ENCODE measurements at places on chromosomes 4 and X.

DNA sequence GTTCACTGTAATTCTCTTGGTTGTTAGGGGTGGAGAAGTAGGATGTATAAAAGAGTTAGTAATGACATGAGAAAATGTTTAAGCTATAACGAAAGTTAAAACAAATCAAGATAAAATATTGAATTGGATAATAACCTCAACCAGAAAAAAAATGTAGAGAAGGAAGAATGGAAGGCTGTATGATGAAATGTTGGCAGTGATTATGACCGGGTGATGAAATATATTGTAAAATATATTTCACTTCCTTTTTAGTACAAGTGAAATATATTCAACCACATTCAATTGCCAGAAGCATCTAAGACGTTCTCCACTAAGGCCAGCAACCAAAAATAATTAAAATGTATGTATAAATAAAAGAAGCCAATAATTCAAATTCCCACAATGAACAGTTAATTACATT lies 309.3 kb upstream of the FGF13 start:
- DNase-seq: no peak

- DNase-seq: no peak
Measured at GRCh38 chr4:24517676-24518075, 66.7 kb downstream of the DHX15 start.

DNA sequence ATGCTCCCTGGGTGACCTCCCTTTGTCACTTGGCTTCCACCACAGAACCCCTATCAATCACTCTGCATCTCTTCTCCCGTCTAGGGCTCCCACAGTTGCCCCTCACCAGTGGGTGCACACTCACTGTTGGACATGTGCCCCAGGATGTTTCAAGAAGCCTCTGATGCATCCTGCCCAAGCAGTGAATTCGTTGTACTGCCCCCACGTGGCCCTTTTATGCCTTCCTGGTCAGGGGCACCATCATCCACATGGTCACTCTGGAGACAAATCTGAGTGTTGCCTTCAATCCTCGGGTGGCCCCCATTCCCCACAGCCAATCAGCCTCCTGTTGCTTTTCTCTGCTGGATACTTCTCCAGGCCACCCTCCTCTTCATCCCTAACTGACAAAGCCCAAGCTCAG lies 12.2 kb downstream of the ITIH6 start:
- peak; percentile 14 for DNase-seq

DNA sequence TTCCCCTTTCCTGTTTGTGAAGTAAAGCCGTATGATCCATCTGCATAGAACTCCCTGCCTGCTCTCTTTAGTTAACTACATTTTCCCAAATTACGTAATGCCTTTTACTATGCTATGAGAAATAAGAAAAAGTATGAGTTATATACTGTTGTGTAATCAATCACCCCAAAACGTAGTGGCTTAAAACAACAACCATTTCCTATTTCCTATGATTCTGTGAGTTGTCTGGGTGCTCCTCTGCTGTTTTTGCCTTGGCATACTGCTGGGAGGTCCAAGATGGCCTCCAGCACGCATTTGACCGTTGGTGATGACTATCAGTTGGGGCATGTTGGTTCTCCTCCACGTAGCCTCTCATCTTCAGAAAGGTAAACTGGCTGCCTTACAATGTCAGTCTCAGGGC lies 39.8 kb downstream of the BBS12 start:
- DNase-seq: no peak

- no peak for DNase-seq
Measured at GRCh38 chr4:79013756-79014155, 74.5 kb upstream of the PAQR3 start.

- DNase-seq: no peak
Measured at GRCh38 chr4:165439981-165440380, 61.2 kb downstream of the CPE start.

GRCh38 chrX:85619962-85620361 lies 240.5 kb upstream of the POF1B start:
- DNase-seq: no peak

DNA sequence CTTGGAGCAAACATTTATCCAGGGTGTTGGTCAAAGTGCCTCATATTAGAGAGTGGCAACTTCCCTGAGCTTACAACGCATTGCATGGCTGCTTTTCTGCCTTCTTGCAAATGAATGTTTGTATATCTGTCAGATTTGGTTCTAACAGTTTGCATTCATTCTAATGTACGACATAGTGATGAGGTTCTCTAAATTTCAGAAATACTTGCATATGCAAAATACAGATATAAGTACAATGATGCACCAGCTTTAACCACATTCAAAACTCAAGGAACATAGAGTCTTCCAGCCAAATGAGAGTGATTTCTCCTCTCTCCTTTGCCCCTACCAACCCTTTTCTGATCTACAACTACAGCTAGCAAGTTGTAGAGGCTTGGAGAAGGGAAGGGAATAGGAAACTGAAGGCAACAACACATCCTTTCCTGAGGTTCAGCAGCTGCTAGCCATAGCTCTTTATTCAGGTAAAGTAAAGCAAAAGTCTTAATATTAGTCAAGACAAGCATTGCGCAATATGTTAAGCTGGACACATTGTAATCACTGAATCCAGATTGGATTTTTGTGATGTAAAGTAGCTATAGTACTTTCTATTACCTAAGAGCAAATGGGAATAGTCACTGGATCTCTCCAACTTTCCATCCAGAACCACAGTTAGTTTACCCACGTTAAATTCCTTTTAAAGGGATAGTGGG lies 6.3 kb downstream of the TKTL2 start:
- no peak for DNase-seq

GRCh38 chr4:33111117-33111516 lies 2390.9 kb downstream of the PCDH7 start:
- DNase-seq: no peak

DNA sequence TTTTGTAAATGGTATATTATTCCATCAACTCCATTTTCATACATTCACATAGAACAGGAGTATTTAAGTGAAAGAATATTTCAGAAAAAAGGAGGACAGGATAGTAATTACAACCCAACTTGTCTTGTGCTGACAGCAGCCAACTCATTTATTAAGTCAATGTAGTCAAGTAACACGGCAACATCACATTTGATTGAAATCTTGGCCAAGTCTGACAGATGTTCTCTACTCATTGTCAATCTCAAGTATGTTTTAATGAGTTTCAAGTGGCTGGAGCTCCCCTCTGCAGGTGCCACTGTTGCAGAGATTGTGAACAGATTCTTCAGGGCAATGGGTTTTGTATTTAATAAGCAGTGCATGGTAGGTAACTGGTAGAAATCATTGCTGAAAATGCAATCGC lies 332.5 kb downstream of the C4orf33 start:
- DNase-seq: no peak

DNA sequence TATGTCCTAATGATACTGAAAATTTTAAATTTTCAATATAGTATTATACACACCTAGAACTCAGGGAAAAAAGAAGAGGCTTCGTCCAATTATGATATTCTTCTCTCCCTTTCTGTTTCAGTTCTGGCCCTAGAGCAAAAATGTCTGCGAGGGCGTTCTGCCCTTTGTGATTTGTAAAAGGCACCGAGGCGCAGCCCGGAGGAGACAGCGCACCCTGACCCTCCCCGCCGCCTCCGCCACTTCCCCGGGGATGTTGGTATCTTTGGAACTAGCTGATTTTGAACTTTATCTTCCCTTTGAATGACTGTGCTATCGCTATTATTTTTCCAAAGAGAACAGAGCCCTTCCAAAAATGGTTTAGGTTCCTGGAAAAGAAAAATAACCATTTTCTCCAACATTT lies 173.2 kb upstream of the FAM9B start:
- no peak for DNase-seq

DNA sequence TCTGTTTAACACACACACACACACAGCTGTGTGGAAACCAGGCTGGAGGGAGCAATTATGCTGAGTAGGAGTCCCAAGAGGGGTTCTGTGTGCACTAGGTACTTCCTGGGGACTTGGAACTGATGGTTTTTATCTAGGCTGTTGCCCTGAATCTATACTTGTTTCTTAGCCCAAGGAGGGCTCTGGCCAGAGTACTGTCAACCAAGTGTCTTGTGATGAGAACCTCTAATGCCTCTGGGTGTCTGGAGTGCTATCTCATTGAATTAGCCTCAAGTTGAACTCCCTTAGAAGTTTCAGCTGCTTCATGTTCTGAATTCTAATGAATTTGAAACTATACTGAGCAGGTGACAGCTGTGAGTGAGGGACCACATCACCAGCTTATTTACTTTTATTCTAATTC lies 16.6 kb downstream of the ARHGAP24 start:
- no peak for DNase-seq

DNA sequence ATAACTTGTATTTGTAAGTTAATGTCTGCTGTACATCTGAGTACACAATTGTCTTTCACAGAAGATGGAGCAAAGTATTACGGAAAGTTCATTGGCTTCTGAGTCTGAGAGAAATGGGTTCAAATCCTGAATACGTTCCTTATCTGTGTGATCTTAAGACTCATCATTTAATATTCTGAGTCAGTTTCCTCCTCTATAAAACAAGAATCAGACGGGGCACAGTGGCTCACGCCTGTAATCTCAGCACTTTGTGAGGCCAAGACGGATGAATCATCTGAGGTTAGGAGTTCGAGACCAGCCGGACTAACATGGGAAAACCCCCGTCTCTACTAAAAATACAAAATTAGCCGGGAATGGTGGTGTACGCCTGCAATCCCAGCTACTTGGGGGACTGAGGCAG lies 57.8 kb downstream of the APBB2 start:
- DNase-seq: no peak

DNA sequence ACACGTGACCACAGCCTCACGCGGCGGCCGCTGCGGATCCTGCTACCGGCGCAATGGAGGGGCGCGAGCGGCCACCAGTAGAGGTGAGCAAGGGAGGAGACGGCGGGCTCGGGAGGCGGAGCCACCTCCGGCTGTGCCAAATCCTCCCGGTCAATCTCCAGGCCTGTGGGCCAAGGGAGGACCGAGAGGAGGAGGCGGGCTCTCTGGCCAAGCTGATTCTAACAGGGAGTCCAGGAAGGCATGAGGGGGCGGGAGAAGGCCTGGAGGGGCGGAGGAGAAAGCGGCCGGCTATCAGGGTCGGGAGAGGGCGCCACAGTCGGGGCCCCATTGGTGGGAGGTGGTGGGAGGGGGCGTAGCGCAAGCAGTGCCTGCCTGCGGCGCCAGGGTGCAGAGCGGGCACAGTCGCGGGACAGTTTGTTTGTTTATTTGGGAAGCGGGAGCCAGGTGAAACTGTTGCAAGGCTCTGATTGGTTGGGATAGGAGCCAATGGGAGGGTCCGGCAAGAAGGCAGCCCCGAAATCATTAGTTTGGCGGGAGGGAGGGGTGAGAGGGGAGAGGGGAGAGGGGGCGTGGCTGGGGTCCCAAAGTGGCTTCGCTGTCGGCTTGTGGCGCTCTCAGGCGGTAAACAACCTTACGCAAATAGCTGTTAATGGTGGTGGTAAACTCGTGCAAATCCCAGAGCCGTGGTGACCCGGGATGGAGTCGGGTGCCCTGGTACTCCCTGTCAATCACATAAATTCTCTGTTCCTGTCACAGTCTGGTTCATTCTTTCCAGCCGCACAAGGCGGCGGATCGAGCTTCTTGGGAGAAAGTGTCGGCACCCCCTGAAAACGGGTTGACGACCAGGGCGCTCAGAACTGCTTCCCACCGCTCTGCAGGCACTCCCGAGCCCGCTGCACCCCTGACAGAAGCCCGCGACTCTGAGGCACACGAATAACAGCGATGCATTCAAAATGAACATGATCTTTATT lies at the start of gene IRS4:
Gene IRS4, minus strand, starts transcription at position 55 of the 971 bp plus-strand sequence.
- no peak for DNase-seq

GRCh38 chr4:152038238-152038637 lies 277.4 kb upstream of the GATB start:
- DNase-seq: no peak

- no peak for DNase-seq
Measured at GRCh38 chr4:176492646-176493302, 173.0 kb downstream of the SPCS3 start.

DNA sequence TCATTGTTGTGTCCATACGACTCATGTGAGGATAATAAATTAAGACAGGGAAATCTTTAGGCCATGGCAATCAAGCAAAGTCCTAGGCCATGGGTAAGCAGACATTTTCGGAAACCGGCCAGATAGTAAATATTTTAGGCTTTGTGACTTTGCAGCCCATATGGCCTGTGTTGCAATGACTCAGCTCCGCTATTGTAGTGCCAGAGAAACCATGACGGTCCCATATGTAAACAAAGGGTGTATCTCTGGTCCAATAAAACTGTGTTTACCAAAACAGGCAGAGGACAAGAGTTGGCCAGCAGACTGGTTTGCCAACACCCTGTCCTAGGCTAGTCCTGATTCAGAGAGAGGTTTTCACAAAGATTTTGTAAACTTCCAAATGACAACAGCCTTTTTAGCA lies 5.0 kb downstream of the FAM114A1 start:
- DNase-seq: no peak

- DNase-seq: no peak
Measured at GRCh38 chrX:7635604-7636003, 207.4 kb upstream of the VCX start.

GRCh38 chrX:135086197-135086854 lies 34.0 kb downstream of the ETDB start:
- DNase-seq: peak; percentile 45

GRCh38 chr4:124060261-124060918 lies 652.1 kb downstream of the ANKRD50 start:
- DNase-seq: no peak

DNA sequence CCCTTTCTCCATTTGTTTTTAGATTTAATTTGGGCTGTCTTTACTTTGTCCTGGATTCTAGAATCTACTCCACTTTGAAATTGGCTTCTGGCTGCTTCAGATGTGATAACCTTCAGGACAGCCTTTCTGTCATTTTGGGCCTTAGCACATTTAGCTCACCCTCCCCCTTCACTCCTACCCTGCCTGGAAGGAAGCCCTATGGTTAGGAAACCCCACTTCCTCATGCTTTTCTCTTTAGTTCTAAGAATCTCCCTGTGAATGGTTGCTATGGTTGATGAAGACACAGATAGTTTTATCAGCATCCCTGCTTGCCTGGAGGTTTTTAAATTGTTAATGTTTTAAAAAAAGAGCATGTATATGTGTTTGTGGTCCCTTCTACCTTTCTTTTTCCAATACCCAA lies 100.7 kb upstream of the PTPN13 start:
- no peak for DNase-seq

DNA sequence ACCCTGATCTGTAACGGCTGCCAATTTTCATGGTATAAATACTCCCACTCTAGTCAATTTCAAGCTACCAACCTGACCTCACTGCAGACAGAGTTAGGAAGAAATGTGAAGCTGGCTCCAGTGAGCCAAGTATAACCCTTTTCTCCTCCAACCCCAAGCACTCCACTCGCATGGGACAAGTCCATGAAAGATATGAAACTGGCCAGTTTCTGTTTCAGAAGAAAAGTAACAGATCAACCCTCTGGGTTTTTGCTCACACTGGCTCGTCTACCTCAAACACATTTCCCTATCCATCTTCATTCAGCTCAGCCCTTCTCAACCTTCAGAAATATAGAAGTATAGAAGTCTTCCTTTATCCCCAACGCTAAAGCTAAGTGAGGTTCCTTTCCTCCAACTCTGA lies 82.4 kb upstream of the NDP start:
- DNase-seq: no peak

DNA sequence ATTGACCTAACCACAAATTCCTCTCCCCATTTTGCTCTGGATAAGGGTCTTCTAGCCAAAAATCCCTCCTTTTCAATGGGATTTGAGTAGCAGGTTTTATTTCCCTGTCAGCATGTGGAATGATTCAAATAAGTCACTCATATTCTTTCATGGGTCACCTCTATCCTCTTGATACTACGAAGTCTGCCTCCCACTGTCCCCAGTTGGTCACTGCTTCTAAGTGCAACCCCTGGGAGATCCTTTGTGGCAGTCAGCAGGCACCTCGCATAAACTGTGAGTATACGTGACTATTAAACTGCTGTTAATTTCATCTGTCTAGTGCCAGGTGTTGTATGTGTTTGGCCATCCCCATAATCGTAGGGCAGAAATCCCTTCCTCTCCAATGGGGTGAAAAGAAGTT lies 1667.9 kb upstream of the PCDH7 start:
- DNase-seq: no peak

Data from activated T-cell treated with anti-CD3 and anti-CD28 coated beads, Interleukin-2, amount 50 U/mL, for 72 hours (primary cell).